ENCODE measurements at places on chromosomes 4 and X.

- no peak for DNase-seq
These were observed 25.0 kb downstream of the RFC1 start for GRCh38 chr4:39341075-39341725.

DNA sequence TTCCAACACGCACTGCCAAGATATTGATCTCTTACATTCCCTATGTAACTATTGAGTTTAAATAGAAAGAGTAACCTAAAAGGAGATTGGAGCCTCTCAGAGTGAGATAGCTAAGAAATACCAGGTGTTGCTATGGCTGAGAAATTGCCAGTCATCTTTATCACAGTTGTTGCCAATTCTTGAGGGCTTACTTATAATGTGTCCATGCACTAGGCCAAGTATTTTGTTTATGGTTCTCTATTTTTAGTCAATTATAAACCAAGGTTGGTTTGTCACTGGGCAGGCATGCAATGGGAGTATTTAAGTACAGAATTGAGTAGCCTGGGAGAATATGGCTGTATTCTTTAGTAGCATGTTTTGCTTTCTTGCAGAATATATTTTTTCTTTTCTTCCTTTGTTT lies 201.6 kb downstream of the TEX13A start:
- no peak for DNase-seq

GRCh38 chr4:26238426-26238777 lies 82.4 kb upstream of the RBPJ start:
- no peak for DNase-seq

DNA sequence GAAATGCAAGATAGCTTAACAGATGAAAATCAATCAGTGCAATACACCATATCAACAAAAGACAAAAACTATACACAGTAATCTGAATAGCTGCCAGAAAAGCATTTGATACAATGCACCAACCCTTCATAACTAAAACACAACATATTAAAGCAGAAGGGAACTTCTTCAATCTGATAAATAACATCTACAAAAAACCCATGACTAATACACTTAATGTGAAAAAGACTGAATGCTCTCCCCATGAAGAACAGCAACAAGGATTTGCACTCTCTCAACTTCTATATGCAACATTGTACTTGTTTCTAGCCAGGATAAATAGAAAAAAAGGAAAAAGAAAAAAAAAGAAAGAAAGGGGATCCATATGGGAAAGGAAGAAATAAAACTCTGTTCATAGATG lies 139.7 kb downstream of the RBM47 start:
- no peak for DNase-seq

DNA sequence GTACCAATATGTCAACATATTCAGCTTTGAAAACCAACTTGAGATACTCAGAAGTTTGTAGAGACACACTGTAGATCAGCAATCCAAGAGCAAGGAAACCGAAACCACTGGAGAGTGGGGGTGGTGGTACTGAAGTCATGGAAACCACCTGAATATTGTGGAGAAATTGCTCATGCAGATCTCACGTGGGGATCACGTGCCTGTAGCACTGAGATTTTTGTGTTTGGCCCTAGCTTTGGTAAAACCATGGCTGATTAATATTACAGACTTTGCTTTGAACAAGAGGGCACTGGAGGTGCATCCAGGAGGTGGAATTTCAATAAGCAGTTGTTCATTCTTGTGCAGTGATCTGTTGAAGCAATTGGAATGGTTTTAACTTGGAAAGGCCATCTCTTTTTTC lies 47.2 kb downstream of the GBA3 start:
- no peak for DNase-seq

- peak; percentile 18 for DNase-seq
These were observed 10.9 kb upstream of the CLTRN start for GRCh38 chrX:15675490-15675921.

DNA sequence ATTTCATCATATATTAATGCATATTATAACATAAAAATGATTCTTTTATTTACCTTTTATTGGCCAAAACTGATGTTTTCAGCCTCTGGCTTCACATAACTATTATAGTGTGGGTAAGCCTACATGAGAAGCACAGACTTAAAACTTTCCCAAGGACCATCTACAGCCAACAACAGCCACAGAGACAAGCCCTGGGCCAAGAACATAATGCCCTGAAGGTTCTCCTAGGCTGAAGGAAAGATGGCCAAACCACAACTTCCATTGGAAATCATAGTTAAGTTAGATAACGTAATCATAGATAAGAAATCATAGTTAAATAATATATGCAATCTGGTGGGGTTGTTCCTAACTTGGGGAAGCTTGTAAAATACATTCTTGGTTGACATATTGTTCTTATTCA lies 280.0 kb upstream of the EMCN start:
- no peak for DNase-seq

DNA sequence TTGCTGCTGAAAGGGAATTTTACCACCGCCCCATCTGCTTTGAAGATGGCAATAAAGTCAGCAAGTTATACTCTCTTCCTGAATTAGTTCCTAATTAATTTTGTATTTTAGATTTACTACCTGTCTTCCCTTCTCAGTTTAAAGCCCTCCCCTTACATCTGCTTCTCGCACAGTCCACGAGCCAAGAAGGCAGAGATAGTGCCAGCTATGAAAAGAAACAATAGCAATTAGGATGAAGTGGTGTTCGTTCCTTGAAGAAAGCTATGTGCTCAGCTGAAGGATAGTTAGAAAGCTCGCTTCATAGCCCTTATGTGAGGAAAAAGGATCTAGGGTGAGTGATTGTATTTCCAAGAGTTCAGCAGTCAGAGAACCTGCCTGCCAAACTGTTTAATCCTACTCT lies 1678.8 kb upstream of the TENM3 start:
- DNase-seq: no peak

DNA sequence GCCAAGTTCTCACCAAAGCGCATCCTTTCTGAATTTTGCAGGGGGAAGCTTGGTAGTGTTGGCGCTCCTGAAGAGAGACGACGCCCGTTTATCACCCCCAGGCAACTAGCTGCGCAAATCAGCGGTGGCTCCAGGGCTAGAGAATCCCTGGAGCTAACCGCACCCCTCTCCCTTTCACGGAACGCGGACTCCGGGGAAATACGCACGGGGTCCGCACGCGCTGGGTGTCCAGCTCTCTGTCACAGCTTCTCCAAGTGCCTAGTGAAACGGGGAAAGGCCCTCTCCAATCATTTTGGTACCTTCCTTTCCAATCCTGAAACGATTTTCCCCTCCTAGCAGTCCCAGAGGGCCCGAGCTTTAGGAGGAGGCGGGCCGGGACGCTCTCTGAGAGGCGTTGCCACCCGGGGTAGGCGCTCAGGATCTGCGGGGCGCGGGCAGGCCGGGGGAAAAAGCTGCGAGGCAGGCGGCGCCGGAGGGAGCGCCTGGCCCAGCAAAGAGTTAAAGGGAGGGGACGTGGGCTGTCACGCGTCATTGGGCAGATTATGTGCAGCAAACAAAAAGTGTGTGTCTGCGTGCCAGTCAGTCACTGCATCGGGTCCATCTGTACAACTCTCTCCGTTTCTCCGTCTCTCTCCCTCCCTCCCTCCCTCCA lies at the start of gene PRDM8:
Gene PRDM8 (plus strand): TSS at position 582 of the 652 bp plus-strand sequence. CDS start 2,578 bp downstream, outside the sequence.
- no peak for DNase-seq

DNA sequence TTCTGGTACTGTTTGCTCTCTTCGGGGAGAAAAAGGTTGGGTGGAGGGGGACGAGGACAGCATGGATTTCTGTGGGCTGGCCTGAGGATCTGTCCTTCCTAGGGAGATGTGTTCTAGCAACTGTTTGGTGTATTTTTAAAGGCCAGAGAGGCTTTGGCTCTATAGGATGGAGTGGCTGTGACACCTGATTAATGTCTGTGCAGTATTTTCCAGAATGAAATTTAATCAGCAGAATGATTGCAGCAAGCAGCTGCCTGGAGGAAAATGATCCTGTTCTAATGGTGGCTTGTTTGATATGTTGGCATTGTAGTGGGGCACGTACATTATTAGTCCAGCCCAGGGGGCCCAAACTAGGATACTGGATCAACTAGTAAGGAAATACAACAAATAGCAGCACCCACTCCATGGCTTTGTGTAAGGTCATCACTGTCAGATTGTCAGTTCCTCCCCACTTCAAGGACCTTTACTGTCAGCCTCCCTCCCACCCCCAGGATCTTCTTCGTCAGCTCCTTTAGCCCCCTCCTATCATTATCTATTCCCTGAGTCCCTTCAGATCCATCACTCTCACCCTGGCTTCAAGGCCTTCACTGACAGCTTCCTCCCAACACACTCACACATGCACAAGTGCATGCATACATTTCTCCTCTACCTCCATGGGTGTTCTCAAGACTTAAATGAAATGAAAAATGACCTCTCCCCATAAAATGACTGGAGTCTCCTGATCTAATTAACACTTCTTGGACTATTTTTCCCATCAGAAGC lies 10.4 kb upstream of the TMEM255A start:
- DNase-seq: no peak

GRCh38 chr4:150115851-150116250 lies 37.6 kb downstream of the DCLK2 start:
- DNase-seq: no peak

- DNase-seq: no peak
These were observed 109.8 kb downstream of the DCTD start for GRCh38 chr4:182807346-182807745.

GRCh38 chrX:1026263-1027015 lies 186.0 kb downstream of the CRLF2 start:
- no peak for DNase-seq

DNA sequence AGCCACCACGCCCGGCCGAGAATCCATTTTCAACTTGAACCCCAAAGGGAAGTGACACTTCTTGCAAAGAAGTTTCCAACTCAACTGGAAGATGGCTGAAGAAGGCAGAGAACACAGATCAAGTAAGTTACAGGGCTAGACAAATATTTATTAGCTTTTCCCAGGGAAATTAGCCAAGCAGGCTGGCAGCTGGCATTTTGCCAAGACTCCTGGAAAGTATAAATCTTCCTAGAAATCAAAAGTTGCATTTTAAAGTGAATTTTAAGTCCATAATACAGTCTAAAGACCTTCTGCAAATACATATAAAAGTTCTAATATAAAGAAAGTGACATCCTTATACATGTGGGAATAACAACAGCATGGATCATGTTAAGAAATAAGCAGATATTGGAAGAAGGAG lies 3.4 kb upstream of the MRPL1 start:
- no peak for DNase-seq

DNA sequence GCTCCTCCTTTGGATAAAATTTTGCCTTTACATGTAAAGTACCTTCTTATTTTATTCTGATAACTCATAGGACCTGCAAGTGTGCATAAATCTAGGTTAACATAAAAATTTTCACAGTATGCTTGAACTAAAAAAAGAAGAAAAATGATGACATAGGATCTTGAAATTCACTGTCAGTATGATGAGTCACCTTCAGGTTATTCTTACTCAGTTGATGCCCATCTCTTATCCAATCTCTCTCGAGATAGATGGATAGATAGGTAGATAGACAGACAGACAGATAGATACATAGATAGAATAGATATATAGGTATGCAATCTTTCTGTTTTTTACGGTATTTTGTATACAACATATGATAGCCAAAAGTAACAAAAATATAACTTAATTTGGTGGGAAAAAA lies 485.5 kb downstream of the NAF1 start:
- no peak for DNase-seq

Measured in non-pigmented ciliary epithelial cell (primary cell).